T1000 (cell line): ENCODE measurements at places on chromosomes 1 and 21.
A peak's percentile ranks its signal among the peaks of the same experiment; 100 is the strongest.

- no peak for DNase-seq
These were observed 50.7 kb upstream of the CACYBP start for GRCh38 chr1:174949061-174949460.

- DNase-seq, result no peak
These were observed 1185.9 kb upstream of the B3GALT2 start for GRCh38 chr1:194372266-194372665.

GRCh38 chr1:97377432-97378034 is 543.3 kb downstream of the DPYD start:
- DNase-seq, result no peak

- no peak for DNase-seq
These were observed 95.9 kb downstream of the GIPC2 start for GRCh38 chr1:78141531-78142231.

GRCh38 chr21:31772674-31773555 is 41.0 kb upstream of the SCAF4 start:
- no peak for DNase-seq

DNA sequence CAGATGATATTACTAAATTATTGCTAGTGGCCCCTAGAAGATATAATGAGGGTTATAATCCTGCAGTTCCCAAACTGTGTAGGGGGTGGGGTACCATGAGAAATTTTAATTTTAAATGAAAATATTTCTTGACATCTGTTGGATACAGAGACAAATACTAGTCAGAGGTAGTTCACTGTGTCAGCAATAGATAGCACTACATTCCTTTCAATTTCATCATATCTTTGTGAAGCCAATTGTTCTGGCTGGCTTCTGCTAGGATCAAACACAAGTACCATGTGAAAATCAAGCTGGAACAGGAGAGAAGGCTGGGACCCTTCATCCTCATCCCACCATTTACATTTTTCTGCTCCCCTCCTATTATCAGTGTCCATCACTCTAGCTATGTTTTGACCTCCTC is 208.1 kb downstream of the USH2A start:
- DNase-seq, result no peak

DNA sequence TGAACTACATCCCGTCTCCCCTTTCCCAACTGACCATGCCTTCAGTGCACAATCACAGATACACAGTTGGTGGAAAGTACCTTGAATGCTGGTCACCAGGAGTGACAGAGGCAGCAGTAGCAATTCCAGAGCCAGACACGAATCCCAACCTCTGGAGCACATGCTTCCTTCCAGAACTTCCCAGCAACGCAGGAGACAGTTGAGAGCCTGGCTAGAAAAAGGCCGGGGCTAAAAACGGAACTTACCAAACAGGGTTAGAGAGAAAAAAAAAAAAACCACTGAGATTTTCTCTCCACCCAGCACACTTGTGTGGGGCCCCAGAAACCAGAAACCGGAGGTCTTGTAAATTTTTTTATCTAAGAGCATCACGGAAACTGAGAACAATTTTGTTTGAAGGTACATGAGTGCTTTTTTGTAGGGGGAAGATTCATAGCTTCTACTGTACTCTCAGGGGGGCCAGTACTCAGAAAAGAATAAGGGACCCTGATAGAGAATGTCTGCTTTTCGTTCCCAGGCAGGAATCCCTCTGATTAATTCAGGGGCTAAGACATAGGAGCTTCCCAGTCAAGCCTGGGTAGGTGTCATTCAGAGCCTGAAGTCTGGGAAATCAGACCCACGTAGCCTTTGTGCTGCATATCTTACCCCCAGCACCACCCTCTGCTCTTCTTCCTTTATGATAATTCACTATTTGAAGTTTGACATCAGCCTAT is at the start of gene CD48:
TSS of gene CD48 (minus strand) at position 221 of the 710 bp plus-strand sequence. CDS start at position 162, 59 bp downstream.
- no peak for DNase-seq

GRCh38 chr1:209937996-209938959 is at the start of gene SYT14:
Gene SYT14, plus strand, starts transcription at chr1:209938217. Its CDS starts 48 bp downstream, at chr1:209938265.
- no peak for DNase-seq

DNA sequence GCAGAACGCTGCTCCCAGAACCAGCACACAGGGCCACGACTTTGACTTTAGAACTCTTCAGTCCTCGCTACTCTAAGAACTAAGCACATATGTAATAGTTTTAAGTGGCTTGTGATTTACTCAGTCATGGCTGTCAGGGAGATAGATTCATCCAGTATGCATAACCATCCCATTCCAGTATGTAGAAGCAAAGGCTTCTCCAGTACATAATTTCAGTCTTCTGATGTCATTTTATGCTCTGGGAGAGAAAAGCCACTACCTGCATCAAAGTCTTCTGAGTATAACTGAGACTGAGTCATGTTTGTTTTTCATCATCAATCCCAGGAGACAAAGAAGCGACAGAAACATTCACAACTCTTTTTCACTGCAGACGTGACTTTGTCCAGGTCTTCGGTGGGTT is 885.7 kb downstream of the PLA2G4A start:
- DNase-seq, result no peak

GRCh38 chr1:5896706-5897660 is 95.2 kb downstream of the NPHP4 start:
- no peak for DNase-seq

DNA sequence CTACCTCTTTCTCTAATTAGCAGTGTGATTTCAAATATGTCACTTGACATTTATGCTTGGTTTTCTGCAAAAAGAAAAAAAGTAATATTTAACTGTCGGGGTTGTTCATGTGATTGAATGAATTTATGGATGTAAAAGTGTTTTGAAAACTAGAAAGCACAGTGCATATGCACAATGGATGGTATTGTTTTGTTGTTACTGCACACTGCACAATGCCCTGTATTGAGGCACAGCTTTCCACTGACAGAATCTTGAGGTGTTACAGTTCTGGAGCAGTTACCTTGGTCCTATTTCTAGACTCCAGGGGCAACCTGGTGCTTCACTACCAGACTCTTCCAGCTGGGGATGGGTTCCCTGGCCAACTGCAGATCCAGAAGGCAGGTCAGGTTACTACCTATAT is 116.8 kb upstream of the L1TD1 start:
- DNase-seq, result no peak

DNA sequence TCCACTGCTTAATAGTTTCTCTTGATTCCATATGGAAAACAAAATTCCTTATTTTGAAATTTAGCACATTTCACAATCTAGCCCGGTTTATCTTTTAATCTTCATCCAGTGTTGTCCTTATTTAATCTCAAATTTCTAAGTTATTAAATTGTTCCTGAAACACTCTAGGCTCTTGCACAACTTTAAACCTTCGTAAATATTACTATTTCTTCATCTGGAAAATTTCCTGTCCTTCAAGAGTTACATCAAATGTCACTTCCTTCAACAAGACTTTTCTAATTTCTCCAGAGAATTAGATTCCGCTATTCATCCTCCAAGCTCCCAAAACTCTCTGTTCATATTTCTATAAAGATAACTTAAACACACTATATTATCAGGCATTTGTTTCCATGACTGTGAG is 6.5 kb downstream of the FMO5 start:
- DNase-seq, result no peak

DNA sequence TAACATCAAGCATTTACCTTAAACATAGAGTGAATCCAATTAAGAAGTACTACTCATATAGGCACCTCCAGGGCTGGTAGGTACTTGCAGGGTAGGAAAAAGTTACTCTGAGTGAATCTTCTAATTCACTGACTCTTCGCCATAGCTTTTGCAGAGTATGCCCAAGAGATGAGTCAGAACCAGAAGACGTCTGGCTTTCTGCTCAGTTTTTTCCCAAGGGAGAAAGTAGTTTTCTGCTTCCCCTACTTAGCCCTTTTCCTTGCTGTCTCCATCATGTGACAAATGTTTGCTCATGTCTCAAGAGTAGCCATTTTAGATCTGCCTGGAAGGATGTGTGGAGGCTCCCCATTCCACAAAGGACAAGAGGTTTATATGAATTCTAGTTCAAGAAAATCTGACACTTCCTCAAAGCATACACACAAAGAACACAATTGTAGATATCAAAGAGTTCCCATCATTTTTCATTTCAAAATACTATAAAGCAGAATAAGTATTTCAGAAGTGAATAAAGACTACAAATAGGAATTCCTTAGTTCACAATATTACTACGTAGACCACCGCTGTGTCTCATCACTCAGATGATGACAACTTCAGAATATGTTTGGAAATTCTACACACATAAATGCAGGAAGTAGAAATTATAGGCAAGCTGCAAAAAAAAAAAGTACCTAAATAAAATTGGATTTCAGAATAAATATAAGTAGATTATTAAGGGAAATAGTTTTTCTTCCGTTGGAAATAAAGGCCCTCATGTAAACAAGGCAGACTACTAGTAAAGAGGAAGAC is 98.5 kb downstream of the ASH1L start:
- no peak for DNase-seq

DNA sequence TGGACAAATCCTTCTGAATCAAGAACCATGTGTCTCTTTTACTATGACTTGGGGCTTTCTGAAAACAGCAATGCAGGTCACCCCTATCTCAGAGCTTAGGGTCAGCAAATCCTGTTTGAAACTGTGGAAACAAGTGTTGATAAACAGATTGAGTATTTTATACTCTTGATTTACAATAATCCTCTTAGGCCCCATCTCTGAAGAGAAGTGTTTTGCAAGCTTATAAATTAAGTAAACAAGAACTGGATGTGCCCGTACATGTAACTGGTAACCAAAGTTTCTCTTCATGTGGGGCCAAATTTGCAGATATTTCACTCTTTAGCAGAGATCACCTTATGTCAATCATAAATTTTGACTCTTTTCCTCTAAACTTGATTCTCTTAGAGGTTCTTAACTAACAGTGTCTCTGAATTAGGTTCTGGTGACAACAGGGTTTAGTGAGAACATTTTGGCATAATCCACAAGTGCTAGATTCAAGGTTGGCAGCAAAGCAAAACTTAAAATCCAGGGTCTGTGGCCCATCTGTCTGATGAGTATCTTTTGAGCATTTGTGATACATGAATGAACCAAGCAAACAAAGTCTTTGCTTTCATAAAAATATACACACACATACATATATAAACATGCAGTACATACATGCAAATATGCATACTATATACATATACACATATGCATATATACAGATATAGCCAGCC is 183.0 kb upstream of the HOOK1 start:
- no peak for DNase-seq

- no peak for DNase-seq
These were observed 13.6 kb downstream of the FMO5 start for GRCh38 chr1:147211577-147211976.

- peak; percentile 69 for DNase-seq
These were observed 65.4 kb downstream of the RPE65 start for GRCh38 chr1:68384321-68384813.

- DNase-seq, result no peak
These were observed 26.4 kb upstream of the UTS2 start for GRCh38 chr1:7879228-7879627.

DNA sequence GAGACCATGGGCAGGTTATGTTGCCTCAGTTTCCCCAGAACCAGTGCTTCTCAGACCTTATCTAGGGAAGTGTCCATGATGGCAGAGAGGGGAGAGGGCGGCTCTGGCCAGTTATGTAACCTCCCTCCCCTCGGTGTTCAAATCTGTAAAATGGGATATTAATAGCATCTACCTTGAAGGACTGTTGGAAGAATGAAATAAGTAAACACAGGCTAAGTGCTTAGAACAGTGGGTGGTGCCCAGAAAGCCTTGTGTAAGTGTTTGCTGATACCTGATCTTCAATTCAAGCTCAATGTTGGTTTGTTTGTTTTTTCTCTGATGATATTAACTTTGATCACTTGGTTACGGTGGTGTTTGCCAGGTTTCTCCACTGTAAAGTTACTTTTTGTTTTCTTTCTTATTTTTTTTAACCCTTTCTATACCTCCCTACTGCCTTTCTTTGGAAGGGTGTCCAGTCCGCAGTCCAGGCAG is 34.9 kb downstream of the EPHA2 start:
- no peak for DNase-seq

DNA sequence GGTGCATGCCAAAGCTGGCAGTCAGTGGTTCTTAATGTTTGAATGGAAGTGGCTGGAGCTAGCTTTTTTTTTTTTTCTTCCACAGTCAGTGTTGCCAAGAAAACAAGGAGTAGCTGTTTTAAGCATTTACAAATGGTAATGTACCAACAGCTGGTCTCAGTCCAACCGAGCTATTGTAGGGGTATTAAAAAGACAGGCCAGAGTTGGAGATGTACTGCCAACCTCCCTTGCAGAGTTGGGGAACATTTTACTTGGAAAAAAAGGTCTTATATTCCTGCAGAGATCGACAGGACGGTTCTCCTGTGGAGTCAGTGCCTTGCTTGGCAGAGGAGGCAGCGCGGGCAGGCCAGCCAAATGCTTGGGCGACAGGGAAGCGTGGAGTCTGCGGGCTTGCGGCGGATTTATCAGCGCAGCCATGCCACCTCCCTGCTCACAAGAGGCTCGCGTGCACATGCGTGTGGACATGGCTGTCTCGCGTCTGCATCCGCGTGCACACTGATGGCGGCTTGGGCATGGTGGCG is 338.1 kb downstream of the RPS6KC1 start:
- DNase-seq, result no peak

GRCh38 chr1:15323351-15323988 is 76.4 kb downstream of the FHAD1 start:
- DNase-seq, result peak; percentile 66

DNA sequence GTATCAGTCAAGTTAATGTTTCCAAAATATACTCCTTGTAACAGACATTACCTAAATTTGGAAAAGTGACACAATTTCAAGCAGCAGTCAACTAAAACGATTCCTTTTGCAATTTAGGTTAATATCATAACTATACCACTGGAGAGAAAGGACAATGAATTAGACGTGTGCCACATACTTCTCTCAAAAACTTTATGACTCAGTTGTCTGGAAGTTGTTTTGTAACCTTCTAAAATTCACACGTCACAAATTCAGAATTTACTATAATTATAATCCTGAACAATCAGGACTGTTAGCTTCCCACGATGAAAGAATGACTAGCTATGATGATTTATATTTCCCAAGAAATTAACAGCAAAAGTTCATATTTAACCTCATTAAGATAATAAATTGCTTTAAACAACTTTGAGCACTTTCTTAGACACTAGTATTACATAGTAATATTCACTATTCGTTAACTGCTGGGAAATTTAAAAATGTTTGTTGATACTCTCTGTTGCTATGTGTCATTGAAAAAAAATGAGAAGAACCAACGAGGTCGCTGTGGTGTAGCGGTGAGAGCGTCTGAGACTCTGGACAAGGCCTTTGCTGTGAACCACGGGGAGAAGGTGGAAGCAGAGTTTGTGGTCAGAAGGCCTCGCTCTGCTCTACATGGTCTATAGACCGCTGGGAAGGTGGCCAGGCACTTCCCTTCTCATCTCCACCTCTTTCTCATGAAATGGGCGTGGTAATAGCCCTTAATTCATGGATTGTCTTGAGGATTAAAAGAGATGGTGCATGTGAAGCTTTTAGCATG is 27.9 kb upstream of the BATF3 start:
- DNase-seq, result no peak

- no peak for DNase-seq
These were observed 22.3 kb downstream of the ABCA4 start for GRCh38 chr1:94098585-94099111.

DNA sequence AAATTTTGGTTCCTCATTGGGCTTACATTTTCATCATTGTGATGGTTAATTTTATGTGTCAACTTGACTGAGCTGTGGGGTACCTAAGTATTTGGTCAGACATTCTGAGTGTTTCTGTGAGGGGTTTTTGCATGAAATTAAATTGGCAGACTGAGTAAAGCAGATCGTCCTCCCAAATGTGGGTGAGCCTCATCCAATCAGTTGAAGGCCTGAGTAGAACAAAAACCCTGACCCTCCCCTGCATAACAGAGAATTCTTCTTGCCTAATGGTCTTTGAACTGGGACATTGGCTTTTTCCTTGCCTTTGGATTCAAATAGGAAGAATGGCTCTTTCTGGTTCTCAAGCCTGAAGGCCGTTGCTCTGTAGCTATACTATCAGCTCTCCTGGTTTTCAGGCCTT is 59.1 kb upstream of the JUN start:
- no peak for DNase-seq
